ENCODE measurements at places on chromosomes 3 and 15.

DNA sequence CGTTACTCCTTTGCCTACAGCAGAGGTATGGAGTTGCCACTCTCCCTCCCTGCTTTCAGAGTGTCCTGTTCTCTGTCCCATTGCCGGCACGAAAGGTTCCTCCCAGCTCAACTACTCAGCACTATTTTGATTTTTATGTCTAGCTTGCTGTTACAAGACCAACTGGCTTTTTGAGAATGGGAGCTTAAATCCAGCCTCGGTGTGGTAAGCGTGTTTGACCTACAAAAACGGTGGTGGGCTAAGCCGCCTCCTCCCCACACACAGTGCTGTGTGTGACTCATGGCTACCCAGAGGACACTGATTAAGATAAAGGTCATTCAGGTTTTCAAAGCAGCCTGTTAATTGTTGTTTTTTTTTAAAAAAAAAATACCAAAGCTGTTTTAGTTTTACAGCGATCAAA is 64.5 kb downstream of the LRTM1 start:
- no peak for DNase-seq

- DNase-seq, result peak; percentile 21
Measured at GRCh38 chr15:55195996-55196395, 745 bp downstream of the RSL24D1 start.

DNA sequence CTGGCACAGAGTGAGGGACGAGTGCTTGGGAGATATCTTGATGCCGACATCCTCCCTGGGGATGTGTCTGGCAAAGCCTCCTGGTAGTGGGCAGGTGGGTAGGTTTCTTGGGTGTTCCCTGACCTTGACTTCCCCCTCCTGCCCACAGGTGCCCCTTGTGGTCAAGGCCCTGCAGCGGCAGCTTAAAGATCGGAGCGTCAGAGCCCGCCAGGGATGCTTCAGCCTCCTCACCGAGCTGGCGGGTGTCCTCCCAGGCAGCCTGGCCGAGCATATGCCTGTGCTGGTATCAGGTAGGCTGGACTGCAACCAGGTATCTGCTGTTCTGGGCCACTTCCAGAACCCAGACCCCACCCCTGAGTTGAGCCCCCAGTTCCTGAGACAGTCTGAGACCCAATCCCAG is 19.2 kb downstream of the CAND2 start:
- DNase-seq, result no peak

- DNase-seq, result no peak
Measured at GRCh38 chr15:62486041-62486440, 321.0 kb upstream of the C2CD4B start.

DNA sequence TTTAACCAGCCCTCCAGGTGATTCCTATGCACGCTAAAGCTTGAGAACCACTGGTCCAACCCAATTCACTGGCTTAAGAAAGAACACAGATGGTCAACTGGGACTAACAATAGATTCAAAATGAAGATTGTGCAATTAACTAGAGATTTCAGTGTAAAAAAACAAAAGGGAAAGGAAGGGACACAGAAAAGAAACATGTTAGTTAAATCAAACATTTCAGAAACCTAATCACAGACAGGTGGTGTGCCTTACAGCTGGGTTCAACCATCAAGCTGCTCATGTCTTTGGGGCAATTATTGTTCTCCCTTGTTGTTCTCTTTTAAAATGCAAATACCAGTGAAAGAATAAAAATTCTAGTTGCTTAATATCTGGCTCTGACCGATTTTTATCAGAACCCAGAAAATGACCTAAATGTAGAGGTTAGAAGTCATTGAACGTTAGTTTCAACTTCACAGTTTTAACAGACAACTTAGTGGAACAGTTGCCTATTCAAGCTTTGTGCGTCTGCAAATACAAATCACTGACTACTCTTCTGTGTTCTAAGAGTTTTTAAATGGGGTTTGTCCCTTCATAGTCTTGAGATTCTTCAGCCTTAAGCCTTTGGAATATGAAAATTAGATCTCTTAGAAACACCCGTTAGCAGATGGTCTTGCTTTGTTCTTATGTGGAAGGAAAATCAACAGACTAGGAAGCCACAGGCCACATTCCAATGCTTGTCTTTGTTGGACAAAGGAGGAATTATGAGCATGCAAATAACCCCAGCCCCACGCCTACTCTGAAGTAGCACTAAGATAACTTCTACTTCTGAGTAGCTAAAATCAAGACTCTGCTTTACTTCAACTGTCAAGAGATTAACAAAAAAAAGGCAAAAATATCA is 223.4 kb downstream of the ATP8B4 start:
- no peak for DNase-seq

All from AML-193 (cell line).